Muscle of leg (tissue), 16 donors: ENCODE measurements at places on chromosomes 1 and 21. TPM values are rescaled to one million over a fixed set of nuclear protein-coding genes. Genes with fewer than 3 reads are reported as not detected.
A peak's percentile ranks its signal among the peaks of the same experiment; 100 is the strongest.

DNA sequence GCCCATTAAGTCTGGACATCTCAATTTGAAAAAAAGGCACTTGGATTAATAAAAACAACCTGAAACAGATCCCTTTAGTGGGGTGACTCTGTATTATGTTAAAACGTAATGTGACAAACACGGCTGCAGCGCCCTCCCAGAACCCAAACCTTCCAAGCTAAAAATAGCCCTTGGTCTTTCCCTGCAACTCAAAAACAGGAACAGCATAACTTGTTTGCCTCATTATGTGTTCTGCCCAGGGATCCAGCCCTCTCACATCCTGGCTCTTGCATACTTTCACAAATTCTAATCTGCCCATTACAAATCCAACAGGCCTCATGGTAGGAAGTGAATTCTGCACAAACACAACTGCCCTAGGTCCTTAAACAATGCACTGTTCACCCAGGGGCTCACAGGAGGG lies 94.7 kb upstream of the GADD45A start:
- no peaks in the 10 kb centered on the region for H3K36me3 ChIP-seq
- peaks cover 14% of the 10 kb centered on the region for H3K4me1 ChIP-seq
- no peak overlapping the region for H3K27ac ChIP-seq

DNA sequence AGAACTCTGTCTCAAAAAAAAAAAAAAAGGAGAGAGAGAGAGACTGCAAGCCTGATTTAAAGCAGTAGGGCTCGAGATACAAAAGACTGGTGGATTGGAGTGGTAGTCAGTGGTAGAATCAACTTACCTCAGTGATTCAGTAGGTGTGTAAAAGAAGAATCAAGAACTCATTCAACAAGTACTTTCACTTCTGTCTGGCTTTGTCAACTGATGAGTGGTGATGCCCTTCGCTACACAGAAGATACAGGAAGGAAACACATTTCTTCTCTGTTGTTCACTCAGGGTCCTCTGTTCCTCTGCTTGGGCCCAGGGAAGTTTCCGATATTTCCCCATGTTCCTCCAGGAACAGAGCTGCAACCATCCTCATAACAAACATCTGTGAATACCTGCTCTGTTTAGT lies 68.6 kb upstream of the COG2 start:
- H3K27me3 ChIP-seq = peaks cover 4% of the 10 kb centered on the region
- DNase-seq = peak; percentile 48
- H3K4me3 ChIP-seq = no peak overlapping the region
- H3K27ac ChIP-seq = no peak overlapping the region

GRCh38 chr1:109799445-109799844 lies 35.7 kb upstream of the EPS8L3 start:
- H3K4me3 ChIP-seq = no peak overlapping the region
- no peaks in the 10 kb centered on the region for H3K36me3 ChIP-seq
- no peak for DNase-seq
- no peak overlapping the region for H3K27ac ChIP-seq
- peaks cover 25% of the 10 kb centered on the region for H3K27me3 ChIP-seq

DNA sequence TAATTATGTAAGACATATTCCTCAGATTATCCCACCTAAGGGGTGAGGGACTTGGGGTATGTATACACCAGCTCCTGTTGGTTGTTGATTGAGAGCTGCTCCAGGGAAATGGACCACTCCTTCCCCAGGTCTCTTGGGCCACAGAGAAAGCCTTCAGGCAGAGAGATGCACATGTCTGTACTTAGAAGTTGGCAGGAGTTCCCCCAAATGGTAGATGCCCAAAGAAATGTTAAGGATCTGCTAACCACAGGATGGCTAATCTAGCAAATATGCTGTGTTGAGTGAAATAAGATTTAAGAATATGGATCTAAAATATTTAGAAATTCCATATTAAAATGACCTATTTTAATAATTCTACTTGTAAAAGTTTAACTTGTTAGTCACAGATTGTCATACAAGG lies 100.8 kb upstream of the DNAH14 start:
- H3K4me1 ChIP-seq = no peaks in the 10 kb centered on the region

DNA sequence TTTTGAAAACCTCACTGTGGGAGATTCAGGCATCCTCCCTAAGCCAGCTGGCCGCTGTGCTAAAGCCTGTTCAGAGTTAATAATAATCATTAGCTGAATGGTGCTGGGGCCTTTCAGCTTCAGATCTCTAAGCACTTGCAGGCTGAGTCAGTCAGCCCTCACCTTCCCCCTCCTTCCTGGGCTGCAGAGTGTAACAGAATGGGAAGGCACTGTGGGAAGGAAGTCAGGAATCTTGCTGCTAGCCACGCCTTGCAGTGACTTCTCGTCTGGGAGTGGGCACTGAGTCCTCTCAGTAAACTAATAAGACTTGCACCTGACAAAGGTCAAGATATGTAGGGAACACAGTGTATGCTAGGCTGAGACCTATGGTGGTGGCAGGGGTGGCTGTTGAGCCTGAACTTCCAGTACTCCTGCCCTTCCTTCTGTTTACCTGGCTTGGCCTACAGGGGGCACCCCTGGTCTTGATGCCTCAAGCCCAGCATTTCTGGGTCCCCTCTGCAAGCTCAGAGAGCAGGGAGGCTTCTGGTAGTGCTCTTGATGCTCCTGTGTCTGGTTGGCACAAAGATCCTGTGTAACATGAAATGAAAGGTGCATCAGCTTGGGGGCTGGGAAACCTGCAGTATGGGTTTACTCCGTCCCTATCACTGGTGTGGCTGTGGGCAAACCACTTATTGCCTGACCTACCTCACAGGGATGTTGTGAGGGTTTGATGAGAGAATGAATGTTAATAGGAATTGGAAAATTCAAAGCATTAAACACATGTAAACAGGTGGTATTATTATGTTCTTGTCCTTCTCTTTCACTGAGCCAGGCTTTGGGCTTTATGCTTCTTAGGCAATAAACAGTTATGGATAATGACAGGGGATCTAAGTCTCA lies 6.0 kb downstream of the CYB561D1 start:
- peaks cover 48% of the 10 kb centered on the region for H3K36me3 ChIP-seq
- peaks cover 40% of the 10 kb centered on the region for H3K4me1 ChIP-seq
- DNase-seq = no peak
- H3K27ac ChIP-seq = no peak overlapping the region

DNA sequence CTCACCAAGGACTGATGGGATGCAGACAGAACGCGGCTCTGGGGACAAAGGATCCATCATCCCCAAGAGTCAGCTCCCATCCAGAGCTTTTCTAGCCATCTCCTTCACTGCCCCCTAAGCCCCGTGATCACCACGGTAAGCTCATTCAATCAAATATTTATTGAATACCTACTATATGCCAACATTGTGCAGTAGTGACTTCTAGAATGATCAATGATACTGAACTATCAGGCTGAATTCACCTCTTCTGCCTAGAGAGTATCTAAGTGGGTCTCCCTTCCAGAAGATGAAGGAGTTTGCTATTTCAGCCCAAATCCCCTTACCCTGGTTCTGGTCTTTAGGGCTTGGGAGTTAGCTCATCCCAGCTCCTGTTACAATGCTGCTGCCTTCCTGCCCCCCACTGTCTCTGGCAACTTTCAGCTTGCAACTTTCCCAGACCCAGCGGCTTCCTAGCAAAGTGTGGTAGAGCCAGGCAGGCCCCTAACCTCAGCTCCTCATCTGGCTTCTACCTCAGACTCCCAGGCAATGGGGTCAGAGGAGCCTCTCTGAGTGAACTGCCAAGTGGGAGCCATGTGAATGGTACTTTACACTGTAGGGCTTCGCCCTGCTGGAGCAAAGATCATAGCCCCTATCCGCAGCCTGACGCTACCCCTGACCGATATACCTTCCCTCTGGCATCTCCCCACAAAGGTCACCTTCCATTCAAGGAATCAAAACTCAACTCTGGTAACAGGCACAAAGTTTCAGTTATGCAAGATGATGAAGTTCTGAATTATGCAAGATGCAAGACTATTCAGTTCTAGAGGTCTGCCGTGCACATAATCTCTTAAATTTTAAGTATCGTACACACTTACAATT lies 20.9 kb downstream of the TMEM53 start:
- H3K36me3 ChIP-seq = peaks cover 43% of the 10 kb centered on the region
- DNase-seq = no peak
- H3K4me1 ChIP-seq = peaks cover 23% of the 10 kb centered on the region

DNA sequence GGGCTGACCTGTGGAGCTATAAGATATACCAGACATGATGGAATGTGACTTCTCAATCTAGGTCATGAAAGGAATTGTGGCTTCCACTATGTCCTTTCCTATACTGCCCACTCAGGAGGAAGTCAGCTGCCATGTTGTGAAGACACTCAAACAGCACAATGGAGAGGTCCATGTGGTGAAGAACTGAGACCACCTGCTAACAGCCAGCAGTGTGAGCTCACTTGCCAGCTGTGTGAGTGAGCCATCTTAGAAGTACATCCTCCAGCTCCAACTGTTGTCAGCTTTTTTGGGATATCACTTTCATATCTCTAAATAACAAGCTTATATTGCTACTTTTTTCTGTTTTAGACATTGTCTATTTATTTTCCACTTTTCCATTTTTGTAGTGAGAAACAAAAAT lies 29.7 kb downstream of the OLFML3 start:
- H3K36me3 ChIP-seq = no peaks in the 10 kb centered on the region
- no peaks in the 10 kb centered on the region for H3K27me3 ChIP-seq
- H3K4me1 ChIP-seq = peaks cover under 1% of the 10 kb centered on the region
- H3K4me3 ChIP-seq = no peak overlapping the region
- H3K27ac ChIP-seq = no peak overlapping the region
- DNase-seq = no peak

GRCh38 chr1:229572286-229572685 lies 13.8 kb upstream of the ABCB10 start:
- no peak for DNase-seq
- no peaks in the 10 kb centered on the region for H3K36me3 ChIP-seq
- no peak overlapping the region for H3K4me3 ChIP-seq
- H3K27ac ChIP-seq = no peak overlapping the region
- H3K27me3 ChIP-seq = no peaks in the 10 kb centered on the region

- no peaks in the 10 kb centered on the region for H3K4me1 ChIP-seq
- H3K36me3 ChIP-seq = no peaks in the 10 kb centered on the region
- no peak for DNase-seq
- H3K27me3 ChIP-seq = no peaks in the 10 kb centered on the region
- no peak overlapping the region for H3K27ac ChIP-seq
Measured at GRCh38 chr1:187838335-187839293, 1009.9 kb downstream of the PLA2G4A start.

Gene ZNF695
- 1.2 TPM for polyA plus RNA-seq

Gene RGL1
- 20.8 TPM for polyA plus RNA-seq

Gene PEAR1
- polyA plus RNA-seq = 31.7 TPM

Gene PTCH2
- polyA plus RNA-seq = 8.9 TPM

Gene SV2A
- 4.1 TPM for polyA plus RNA-seq

Gene CELA3A
- 0.96 TPM for polyA plus RNA-seq
